Activated B cell treated with CpG ODN at 0.5 μM for 24 hours (primary cell): ENCODE measurements at places on chromosomes 13 and 19. TPM values are rescaled to one million over a fixed set of nuclear protein-coding genes. Genes with fewer than 3 reads are reported as not detected.

DNA sequence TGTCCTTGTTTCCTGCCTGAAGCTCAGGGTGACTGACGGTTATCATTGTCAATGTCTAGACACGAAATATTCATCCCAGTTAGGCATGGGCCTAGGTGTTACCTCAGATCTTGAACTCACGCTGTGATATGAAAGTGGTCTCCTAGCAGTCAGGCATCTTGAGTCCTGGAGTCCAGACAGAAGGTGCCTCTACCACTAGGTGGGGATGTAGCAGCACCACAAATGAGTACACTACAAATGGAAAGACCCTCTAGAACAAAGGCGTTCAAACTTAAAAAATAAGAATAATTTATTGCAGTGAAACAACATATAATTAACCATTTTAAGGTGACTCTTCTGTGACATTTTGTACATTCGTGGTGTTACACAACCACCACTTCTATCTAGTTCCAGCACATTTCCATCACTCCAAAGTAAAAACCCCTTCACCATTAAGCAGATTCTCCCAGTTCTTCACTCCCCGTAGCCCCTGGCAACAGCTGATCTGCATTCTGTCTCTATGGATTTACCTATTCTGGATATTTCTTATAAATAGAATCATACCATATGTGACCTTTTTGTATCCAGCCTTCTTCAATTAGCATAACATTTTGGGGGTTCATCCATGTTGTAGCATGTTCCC lies 11.9 kb upstream of the FRY start:
- no peak for DNase-seq

- DNase-seq = no peak
Measured at GRCh38 chr13:34358811-34359513, 541.0 kb downstream of the RFC3 start.

- no peak for DNase-seq
Measured at GRCh38 chr19:391726-392374, 17.1 kb downstream of the C2CD4C start.

The FAM83E gene
- 3.5 and 5.6 TPM in 2 replicates for total RNA-seq

The ZNF682 gene
- total RNA-seq = 15.5 and 19.9 TPM in 2 replicates

GRCh38 chr19:19203012-19203856 lies at the start of gene NR2C2AP:
TSS of gene NR2C2AP (minus strand) at chr19:19203414. CDS start at chr19:19203060, 354 bp downstream.
- peak; percentile 87 for DNase-seq

- DNase-seq = no peak
Measured at GRCh38 chr19:11699931-11700794, 38.6 kb downstream of the ZNF823 start.

GRCh38 chr19:47471733-47472457 lies at the start of gene SLC8A2:
TSS of gene SLC8A2 (minus strand) at chr19:47471893. CDS start at chr19:47466403, 5,490 bp downstream.
- DNase-seq = no peak

The BEST2 gene
- total RNA-seq = not detected in 2 replicates

DNA sequence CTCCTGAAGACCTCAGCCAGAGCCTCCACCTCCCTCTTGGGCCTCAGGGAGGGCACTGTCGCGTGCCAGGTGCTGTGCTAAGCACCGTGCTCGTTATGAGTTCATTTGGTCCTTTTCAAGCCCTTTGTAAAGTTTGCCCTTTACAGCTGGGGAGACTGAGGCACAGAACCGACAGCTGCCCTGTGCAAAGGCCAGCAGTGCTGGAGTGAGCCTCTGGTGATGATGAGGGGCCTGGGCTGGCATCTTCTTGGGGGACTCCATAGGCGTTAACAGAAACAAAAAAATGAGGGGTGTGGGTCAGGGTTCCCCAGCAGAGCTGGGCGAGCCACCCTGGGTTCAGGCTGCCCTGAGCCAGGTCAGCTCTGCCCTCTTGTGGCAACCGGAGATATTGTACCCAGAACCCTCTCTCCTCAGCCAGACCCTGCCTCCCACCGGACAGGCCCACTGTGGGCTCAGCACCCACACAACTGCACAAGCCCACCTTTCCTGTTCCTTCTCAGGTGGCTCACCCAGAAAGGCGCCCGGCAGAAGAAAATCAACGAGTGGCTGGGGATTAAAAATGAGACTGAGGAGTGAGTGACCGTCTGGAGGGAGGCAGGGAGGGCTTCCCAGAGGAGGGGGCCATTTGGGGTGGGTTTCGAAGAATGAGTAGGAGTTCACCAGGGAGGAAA lies 5.5 kb upstream of the IFI30 start:
- DNase-seq = peak; percentile 52

DNA sequence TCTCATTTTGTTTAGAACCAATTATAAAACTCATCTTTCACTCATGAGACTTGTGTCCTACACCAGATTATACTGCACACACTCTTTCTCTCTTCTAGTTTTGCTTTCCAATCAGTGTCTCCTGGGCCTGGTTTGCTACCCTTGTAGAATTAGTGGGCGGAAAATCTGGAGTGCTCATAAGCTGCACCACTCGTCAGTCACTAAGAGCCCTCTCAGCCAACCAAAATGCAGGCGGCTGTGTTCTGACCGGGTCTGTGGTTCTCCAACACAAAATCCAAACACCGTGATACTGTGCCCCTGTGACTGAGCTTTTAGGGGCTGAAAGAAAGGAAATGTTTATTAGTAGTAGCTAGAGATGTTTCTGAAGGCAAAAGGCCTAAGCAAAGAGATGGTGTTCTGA lies 83.7 kb upstream of the OBI1 start:
- no peak for DNase-seq

DNA sequence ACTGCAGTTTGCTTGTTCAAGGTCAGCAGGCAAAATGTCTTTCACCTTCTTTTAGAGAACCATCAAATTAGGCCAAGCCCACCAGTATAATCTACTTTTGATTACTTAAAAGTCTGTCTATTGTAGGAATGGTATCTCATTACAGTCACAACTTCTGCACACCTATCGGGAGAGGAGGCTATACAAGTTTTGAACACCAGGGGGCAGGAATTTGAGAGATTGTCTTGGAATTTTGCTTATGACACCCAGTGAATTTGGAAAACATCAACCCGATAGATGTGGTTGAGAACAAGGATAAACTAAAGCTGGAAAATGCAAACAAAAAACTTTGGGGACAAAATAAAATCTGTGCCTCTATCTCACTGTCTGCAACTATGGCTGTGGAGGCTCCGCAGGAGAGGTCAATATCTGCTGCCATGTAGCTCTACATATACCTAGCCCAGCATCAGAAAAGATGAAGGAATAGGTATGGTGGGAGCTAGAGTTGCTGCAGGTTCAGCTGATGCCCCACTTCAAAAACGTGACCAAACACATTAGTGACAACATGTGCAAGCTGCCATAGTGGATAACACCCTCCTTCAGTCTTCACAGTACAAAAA lies 1299.2 kb upstream of the SPRY2 start:
- no peak for DNase-seq

GRCh38 chr13:44474122-44474910 lies 100.7 kb downstream of the SERP2 start:
- DNase-seq = no peak

- no peak for DNase-seq
Measured at GRCh38 chr13:27524981-27525975, 74.9 kb upstream of the MTIF3 start.

The MYO1F gene
- 57.4 and 63.8 TPM in 2 replicates for total RNA-seq

DNA sequence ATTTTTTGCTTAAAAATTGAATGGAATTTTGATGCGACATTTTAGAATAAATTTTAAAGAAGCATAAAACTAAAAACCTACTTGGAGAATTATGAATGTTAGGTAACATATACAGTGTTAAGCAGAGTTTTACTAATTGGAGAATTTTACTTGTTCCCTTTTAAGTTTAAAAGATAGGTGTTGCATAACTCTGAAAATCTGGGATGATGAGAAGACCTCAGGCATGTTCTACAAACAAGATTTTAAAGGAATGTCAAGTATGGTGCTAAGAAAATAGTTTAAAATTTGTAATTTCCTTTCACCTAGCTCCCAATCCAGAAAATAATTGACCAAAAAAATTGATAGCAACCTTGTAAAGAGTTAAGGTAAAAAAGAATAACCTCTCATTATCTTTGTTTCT lies 135.8 kb downstream of the RFC3 start:
- DNase-seq = no peak

DNA sequence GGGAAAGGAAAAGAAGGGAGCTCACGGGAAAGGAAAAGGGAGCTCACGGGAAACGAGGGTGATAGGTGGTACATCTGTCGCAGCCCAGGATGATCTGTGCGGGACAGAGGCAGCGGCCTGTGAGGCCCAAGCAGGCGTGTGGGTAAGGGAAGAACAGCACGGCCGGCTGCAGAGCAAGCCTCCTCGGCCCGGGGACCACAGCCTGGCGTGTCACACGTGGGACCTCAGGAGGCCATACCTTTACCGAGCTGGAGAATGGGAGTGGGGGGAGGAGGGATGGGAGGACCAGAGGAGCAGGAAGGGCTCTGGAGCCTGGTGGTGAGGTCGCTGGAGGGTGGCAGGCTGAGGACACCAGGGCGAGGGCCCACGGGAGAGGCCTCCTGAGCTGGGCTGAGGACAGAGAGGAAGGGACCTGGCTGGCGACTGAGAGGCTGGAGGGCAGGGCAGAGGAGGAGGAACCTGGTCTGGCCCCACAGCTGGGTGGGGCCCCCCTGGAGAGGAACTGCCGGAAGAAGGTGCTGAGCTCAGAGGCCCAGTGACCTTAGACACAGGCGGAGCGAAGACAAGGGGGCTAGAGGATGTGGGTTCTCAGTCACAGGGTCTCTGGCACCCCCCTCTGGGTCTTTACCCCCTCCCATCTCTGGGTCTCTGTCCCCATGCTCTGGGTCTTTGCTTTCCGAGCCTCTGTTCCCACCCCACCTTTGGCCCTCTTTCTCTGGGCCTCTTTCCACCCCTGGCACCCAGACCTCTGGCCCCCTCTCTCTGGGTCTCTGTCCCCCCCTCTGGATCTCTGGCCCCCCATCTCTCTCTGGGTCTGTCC lies 2.9 kb upstream of the FTL start:
- DNase-seq = peak; percentile 53
